ENCODE measurements at places on chromosomes 2 and 18.

DNA sequence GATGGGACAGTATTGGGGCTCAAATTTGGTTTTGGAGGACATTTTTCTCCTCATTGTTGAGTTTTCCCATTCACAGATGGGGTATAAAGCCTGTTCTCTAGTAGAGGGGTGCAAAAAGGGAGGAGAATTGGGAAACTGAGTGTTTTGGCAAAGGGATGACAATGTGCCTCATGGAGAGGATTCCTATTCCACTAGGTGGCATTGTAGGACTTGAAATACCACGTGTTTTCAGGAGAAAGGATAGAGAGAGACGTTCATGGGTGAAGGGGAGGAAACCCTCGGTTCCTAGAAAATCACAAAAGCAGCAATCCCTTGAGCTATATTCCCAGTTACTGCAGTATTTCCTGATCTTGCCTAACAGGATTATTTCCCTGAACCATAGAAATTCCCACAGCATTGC, 113.7 kb upstream of the SRD5A2 start:
- no peak for DNase-seq

GRCh38 chr2:58834404-58834803, 593.3 kb upstream of the FANCL start:
- DNase-seq: peak; percentile 54

- DNase-seq: no peak
Observed at GRCh38 chr2:191942090-191942738, 95.3 kb upstream of the CAVIN2 start.

DNA sequence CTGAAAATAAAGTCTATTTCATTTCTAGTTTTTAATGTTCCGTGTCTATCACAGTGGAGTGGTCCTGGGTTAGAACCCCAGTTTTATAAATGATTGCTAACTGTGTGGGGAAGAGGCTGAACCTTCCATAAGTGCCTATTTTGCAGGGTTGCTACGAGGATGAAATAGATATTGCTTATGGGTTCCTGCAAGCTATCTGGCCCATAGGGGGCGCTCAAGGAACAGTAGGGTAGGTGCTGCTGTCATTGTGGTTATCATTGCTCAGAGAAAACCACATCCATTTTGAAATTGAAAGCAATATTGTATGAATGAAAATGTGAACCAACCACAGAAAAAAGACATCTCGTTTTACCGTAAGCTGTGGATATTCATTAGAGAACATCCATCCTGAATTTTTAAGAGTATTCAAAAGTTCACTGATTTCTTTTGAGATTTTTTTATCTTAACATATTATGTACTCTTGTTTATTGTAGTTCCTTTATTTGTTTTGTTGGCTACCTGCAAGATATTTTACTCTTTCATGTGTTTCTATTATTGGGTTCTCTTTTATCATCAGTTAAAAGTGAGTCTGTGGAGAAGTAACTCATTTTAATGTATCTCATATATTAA, 261.6 kb downstream of the NAPG start:
- DNase-seq: peak; percentile 96

GRCh38 chr2:189512879-189513278, 67.7 kb downstream of the SLC40A1 start:
- no peak for DNase-seq

DNA sequence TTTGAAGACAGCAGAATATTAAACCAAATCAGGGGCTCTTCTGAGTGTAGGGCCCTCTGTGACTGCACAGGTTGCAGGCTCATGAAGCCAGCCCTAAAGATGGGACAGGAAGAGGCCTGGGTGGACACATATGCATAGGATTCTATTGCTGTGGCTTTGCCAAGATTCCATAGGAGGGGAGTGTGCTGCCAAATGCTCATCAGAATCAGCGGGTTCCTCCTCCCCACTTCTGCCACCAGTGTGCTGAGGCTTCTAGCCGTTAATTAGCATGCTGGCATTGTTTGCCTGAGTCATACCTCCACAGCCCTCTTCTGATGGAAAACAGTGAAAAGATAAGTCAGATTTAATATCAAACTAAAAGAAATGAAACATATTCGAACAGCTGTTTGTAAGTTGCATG, 103.9 kb upstream of the TMEFF2 start:
- no peak for DNase-seq

DNA sequence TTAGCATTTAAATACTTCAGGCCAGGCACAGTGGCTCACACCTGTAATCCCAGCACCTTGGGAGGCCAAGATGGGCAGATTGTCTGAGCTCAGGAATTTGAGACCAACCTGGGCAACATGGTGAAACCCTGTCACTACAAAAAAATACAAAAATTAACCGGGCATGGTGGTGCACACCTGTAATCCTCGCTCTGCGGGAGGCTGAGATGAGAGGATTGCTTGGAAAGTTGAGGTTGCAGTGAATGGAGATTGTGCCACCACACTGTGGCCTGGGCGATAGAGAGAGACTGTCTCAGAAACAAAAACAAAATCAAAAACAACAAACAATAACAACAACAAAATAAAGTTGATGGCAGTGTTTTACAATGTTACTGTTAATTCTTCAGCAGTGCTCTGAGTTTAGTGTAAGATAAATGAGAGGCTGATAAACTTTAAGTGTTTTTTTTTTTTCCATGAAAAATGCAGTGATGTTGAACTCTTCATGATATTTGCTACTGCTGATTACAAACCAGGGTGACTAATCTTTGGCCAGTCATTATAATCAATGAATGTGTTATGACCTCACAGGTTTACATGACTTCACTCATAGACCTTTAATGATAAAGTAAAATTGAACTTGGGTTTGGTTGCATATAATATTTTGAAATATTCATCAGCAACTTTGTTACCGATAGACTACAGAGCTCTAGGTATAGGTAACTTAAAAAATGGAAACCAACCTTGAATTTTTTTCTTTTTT, 2.5 kb downstream of the ITGAV start:
- no peak for DNase-seq

DNA sequence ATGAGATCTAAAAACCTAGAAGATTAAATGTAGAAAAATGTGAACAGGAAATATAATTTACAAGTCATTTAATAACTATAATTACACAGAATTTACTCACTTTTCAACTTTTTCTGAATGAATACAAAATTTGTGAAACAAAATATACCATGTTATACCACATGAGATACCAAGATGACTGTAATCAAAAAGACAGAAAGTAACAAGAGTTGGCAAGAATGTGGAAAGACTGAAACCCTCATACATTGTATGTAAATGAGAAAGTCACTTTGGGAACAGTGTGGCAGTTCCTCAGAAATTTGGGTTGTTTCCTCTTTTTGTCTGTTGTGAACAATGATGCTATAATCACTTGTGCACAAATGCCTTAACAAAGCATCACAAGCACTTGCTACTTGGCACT, 145.4 kb upstream of the ZNF804A start:
- no peak for DNase-seq

GRCh38 chr2:224596289-224596688, 11.1 kb upstream of the CUL3 start:
- no peak for DNase-seq

- no peak for DNase-seq
Observed at GRCh38 chr2:189020179-189020578, 46.0 kb downstream of the COL3A1 start.

DNA sequence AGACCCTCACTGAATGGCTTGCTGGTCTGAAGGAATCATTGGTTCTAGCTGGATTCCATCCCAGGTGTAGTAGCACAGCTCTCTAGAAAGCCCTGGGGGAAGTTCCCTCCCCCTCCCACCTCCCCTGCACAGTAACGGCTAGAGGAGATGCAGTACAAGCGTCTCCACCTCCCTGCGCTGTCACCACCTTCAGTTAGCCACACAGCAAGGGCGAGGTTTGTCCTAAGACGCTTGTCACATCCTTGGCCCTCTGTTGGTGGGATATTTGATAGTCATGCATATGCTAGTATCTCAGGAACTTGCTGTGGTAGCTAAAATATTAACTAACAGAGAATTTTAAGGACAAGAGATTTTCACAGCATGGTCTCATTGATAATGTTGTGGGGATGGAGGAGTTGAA, 19.4 kb downstream of the TRAPPC12 start:
- DNase-seq: no peak

DNA sequence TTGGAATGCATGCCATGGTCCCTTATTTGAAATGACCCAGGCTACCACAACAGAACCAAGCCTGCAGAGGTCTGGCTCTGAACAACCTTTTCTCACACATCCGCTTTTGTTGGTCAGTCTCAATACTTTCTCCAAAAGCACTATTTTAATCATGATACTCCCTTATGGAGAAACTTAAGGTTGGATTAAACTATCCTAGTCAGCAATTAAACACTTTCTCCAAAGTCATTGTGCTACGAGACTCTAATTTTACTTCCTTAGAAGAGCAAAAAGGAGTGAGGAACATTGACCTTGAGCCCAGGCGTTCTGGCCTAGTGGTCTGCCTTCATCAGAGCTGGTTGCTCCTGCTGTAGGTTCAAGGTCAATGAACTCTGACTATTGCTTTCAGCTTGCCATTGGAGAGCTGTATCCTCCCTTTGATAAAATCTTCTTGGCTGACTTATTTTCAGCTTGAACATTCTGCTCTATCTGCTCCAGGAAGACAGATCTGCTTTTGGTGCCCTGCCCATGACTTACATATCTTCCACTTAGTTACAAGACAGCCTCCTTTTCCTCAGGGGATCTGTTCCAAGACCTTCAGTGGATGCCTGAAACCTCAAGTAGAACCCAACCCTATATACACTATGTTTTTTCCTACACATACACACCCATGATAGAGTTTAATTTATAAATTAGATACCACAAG, 91.2 kb downstream of the NCKAP5 start:
- no peak for DNase-seq

- DNase-seq: no peak
Observed at GRCh38 chr2:77232909-77233425, 289.2 kb downstream of the LRRTM4 start.

Data from hematopoietic multipotent progenitor cell (in vitro differentiated cells).